ENCODE measurements at places on chromosomes 11 and 22.
A peak's percentile ranks its signal among the peaks of the same experiment; 100 is the strongest.

GRCh38 chr22:44379817-44380755 lies 67.3 kb upstream of the SHISAL1 start:
- no peak for DNase-seq

- no peak for DNase-seq
These were observed 97.6 kb upstream of the B3GAT1 start for GRCh38 chr11:134509381-134510232.

- no peak for DNase-seq
These were observed 68.6 kb downstream of the MICAL3 start for GRCh38 chr22:17955590-17956379.

- no peak for DNase-seq
These were observed 846 bp upstream of the OAF start for GRCh38 chr11:120209746-120210625.

DNA sequence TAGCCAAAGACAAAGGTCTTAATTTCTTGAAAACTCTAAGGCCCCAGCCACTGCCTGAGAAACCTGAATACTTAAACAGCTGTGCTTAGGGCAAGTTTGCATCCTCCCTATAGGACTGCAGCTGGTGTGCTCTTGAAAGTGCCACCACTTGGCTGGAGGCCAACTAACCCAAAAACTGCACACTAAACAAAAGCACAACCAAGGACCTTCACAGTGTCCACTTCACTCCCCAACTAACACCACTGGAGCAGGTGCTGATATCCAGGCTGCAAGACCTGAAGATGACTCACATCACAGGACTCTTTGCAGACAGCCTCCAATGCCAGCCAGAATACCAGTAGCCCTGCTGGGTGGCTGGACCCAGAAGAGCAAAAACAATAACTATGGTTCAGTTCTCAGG lies 357.7 kb upstream of the ARHGAP42 start:
- DNase-seq = no peak

GRCh38 chr22:45318168-45318557 lies 8.4 kb downstream of the FAM118A start:
- DNase-seq = peak; percentile 78

GRCh38 chr22:39313258-39314001 lies 6.0 kb downstream of the RPL3 start:
- no peak for DNase-seq

DNA sequence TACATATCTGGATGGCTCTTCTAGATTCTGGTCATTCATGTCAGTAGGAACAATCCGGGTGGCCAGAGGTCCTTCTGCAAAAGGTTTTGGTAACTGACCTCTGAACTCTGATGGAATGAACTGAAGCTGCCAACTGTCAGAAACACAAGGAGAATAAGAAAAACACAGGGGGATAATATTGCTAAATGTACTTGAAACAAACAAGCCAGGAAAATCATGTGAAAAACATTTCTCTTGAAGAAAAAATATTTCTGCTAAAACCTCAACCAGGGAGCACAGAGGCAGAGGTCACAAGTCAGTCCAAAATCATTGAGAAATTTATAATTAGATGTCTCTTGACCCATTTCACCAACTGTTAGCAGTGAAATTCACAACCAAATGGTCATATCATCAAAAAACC lies 35.2 kb downstream of the ALG9 start:
- DNase-seq = no peak

GRCh38 chr11:97786961-97787360 lies 1233.8 kb upstream of the CNTN5 start:
- no peak for DNase-seq

DNA sequence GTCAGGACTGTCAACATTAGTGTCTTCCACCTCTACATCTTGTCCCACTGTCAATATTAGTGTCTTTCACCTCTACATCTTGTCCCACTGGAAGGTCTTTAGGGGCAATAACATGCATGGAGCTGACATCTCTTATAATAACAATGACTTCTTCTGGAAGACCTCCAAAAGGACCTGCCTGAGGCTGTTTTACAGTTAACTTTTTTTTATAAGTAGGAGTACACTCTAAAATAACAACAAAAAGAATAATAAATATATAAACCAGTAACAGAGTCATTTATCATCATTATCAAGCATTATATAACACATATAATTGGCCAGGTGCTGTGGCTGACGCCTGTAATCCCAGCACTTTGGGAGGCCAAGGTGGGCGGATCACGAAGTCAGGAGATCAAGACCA lies 57.5 kb downstream of the PAK1 start:
- no peak for DNase-seq

GRCh38 chr11:128731041-128731663 lies 37.3 kb downstream of the FLI1 start:
- DNase-seq = no peak

- DNase-seq = no peak
These were observed 5.3 kb downstream of the CD248 start for GRCh38 chr11:66311470-66311964.

DNA sequence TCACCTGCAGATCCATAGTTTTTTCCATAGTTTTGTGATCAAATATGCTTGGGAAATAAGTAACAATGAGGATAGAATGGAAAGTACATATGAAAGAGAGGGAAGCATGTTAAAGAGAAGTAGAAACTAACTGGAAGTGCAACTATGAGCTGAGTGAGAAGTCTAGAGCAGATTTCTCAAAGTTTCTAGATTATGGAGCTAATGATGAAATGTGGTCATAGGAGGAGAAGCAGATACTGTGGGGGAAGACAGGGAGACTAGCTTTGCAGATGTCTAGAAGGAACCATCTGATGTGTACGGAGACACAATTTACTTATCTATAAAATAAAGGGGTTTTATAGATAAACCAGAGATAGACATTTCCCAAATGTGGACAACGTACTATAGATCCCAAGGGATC lies 37.1 kb downstream of the RELT start:
- no peak for DNase-seq

GRCh38 chr11:100927579-100927978 lies 202.0 kb downstream of the PGR start:
- no peak for DNase-seq

DNA sequence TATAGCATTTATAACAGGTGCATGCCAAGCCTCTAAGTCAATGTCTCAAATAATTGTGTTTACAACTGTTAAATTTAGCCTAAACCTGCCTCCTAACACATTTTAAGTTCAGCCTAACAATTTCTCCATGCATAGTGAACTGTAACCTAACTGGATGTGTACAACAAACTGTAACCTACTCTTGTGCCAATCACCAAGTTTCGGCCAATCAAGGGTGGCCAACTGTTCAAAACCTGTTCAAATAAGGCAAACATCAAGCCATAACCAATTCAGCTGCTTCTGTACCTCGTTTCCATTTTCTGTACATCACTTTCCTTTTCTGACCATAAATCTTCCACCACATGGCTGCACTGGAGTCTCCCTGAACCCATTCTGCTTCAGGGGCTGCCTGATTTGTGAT lies 45.4 kb downstream of the PIK3C2A start:
- DNase-seq = no peak

DNA sequence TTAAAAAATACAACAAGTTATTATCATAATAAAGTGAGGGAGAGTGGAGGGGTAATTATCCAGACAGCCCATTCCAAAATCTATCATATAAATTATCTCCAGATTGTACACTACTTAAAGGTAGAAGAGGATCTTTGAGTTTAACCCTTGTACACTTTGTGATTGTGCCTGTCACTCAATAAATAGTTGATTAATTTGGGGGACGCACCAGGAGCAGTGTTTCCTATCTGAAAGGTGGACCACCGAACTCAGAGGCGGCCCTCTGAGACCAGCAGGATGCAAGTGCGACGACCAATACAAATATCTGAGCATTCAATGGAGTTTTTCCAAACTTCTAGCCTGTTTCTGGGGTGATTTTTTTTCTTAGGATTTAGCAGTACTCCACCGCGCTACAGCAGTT lies 1.1 kb upstream of the CECR2 start:
- DNase-seq = no peak

DNA sequence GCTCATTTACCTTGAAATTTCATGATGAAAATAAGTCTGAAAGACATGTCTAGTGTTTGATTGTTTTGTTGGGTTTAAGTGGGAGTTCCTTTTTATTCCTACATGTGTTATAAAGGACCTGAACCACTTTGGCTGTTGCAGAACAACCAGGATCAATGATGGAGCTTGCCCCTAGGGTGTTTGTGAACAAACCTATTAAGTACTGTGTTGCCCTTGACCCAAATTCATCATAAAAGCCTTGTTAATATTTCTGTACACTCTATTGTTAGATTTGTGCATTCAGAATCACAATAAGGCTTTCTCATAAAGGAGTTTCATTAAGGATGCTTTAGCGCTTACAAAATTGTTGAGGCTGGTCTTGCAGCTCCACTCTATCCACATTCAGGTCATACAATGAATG lies 452.6 kb downstream of the NELL1 start:
- DNase-seq = no peak

DNA sequence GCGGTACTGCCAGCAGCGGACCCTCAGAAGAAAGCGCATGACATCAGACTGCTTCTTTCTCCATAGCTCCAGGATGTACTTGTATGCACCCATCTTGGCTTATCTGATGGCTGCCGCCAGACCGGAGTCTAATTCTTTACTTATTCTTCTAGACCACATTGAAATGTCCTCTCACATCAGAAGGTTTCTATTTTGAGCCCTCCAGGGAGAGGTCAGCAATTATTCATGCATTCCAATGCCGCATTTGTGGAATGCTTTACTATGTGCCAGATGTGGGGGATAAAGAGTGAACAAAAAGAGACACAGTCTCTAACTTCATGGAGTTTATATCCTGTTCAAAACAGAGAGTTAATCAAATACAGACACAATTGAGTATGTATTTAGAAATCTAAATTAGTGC lies 230.1 kb downstream of the MIAT start:
- DNase-seq = no peak

DNA sequence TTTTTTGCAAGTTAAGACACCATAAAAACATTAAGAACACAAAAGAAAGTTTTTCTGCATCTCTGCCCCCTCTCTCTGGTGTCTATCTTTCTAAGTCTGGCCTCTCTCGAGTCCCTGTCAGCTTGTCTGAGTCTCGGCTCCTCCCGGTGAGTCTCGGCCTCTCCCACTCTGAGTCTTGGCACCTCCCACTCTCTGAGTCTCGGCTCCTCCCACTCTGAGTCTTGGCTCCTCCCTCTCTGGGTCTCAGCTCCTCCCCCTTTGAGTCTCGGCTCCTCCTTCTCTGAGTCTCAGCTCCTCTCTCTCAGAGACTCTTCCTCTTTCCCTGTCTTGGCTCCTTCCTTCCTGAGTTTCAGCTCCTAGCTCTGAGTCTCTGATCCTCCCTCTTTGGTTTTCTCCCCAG lies 72.5 kb upstream of the AMPD3 start:
- no peak for DNase-seq

DNA sequence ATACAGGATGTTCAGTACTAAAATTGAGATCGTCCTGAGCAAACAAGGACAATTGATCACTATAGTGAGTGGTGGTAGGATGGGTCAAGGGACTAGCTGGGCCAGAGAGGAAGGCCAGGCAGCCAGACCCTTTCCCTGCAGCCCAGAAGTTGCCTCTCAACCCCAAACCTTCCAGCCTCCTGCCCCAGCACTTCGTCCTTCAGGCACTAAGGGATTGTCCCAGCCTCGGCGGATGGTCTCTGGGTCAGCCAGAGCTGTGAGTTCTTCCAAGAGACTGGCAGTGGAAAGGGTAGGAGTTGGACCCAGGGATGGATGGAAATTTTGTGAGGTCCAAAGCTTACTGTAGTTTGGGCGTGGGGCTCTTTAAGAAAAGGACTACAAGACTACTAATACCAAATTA lies 3.6 kb upstream of the LMO1 start:
- DNase-seq = no peak

- no peak for DNase-seq
These were observed 14.4 kb upstream of the SERPINH1 start for GRCh38 chr11:75547617-75548058.

- peak; percentile 18 for DNase-seq
These were observed 217.4 kb downstream of the SBF2 start for GRCh38 chr11:10076458-10077141.

GRCh38 chr22:22772396-22772795 lies 115.2 kb upstream of the IGLL5 start:
- no peak for DNase-seq

DNA sequence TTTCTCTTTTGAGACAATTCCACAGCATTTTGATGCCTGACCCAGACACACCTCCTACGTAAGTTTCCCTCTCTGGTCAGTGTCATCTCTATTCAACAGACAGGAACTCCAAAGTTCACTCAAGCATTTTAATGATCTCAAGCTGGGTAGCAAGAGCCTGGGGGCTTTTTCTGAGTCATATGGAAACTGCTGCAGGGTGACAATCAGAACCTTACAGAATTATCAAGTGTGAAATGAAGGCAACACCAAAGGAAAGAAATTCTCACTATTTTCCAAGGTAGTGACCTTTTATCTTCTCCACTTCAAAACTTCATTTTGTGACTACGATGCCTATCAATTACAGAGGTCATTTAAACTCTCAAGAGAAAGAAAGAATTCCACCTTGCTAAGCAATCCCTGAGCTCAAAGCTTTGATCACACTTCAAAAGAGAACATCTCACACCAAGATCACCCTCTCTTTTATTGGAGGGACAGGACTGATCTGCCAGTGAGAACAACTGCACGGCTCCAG lies 229.0 kb upstream of the ZC3H12C start:
- no peak for DNase-seq

- DNase-seq = no peak
These were observed 8.2 kb upstream of the TBC1D22A start for GRCh38 chr22:46754110-46754799.

GRCh38 chr11:122102426-122102825 lies 13.6 kb downstream of the BLID start:
- no peak for DNase-seq

GRCh38 chr11:44690651-44691050 lies 36.1 kb upstream of the TSPAN18 start:
- DNase-seq = no peak

DNA sequence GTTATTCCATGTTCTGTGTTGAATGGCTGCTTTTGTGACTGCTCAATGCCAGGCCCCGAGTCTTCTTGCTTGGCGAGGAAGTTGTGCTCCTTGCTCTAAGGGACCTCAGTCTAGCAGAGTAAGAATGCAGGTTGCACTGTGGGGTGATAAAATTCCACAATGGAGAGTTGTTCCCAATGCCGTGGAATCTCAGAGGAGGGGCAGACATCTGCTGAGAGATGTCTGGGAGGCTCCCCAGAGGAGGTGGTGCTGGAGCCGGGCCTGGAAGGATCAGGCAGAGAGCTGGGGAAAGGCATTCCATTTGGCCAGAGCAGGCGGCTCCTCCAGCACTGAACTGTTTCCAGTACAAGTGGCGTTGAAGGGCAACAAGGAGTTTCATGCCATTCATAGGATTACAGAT lies 55.2 kb downstream of the ST3GAL4 start:
- DNase-seq = no peak

GRCh38 chr22:49733631-49734030 lies 94.0 kb downstream of the BRD1 start:
- DNase-seq = no peak

GRCh38 chr22:42627981-42628380 lies 12.4 kb downstream of the ATP5MGL start:
- no peak for DNase-seq

DNA sequence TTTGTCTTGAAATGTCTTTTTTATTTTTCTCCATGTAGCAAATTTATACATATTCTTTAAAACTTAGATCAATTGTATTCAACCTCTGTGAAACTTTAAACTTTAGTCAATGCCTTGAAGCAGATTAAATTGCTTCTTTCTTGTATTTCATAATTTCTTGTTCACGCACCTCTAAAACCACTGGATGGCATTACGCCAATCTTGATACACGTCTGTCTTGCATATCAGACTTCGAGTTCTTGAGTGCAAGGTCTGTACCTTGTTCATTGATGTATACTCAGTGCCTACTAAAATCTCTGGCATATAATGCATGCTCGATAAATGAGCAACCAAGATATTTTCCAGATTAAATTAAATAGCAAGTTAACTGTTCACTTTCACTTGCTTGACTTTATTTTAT lies 236.8 kb downstream of the CASP12 start:
- DNase-seq = no peak

All from stimulated activated CD4-positive, alpha-beta T cell treated with anti-CD3 and anti-CD28 coated beads, Interleukin-4, amount 100 ng/mL, for 48 hours (primary cell).